ENCODE measurements at places on chromosomes 12 and 14. TPM values are rescaled to one million over a fixed set of nuclear protein-coding genes. Genes with fewer than 3 reads are reported as not detected.

Gene ZNF385A
- total RNA-seq, result 0.24 TPM

Gene ADCK1
- total RNA-seq, result 2.3 TPM

Gene JKAMP
- total RNA-seq, result 68.6 TPM

Gene MYO1H
- not detected for total RNA-seq

Gene RND1
- not detected for total RNA-seq

Gene IFI27
- total RNA-seq, result 11.3 TPM

Gene LRP1-AS
- not detected for total RNA-seq

DNA sequence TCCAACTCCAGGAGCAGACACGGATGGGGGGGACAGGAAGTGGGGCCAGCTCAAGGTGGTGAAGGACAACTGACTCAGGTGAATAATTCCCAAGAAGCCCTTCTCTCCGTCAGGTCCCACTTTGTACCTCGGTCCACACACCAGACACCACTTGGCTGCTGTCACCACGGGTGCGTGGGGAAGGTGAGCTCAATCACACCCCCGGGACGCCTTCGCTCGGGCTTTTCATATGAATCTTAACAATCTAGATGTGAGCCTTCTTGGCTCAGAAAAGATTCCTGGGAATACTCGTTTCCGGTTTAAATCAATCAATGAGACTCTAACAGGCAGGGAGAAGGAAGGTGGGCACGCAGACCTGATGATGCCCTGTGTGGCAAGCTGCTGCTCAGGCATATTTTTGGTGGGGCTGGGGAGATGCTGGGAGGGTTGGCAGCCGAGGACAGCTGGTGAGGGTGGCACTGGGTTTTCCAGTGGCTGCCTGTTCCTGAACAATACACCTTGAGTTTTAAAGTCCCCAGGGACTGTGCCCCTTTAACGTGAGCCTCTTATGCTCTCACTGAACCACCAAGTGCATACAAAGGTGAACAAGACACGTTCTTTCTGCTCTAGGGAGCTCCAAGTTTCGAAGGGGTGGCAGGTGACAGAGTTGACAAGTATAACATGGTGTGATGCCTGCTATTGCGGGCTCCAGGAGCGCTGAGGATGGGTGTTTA, 5.1 kb downstream of the TESC start:
- no peak for DNase-seq

DNA sequence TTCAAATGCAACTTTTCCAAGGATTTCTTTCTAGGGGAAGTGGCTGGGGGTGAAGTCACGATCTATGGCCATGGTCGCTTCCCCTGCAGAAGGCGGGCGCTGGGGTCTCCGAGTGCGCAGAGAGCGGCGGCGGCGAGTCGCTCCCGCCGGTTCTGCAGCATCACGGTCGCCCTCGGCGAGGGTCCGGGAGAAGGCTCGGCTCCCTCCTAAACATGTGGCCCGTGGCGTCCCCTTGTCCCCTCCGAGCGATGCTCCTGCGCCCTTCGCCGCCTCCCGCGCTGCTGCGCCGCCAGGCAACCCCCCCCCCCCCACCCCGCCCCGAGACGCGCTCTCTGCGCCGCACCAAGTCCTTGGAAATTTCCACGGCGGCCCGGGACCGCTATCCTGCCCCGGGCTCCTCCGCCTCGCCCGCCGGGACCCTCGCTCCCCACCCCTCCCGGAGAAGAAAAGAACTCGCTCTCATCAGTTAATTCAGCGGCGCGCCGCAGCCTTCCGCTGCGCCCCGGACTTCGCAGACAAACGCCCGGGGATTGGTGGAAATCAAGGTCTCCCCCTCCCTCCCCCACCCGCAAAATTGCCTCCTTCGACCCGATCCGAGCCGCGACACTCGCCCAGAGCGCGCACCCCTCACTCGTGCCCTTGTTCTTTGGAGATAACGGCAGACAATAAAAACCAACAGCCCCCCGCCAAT, at the start of gene ST8SIA1:
Gene ST8SIA1, minus strand, starts transcription at position 298 of the 691 bp plus-strand sequence. CDS start 475 bp downstream, outside the sequence.
- DNase-seq, result peak; percentile 37

DNA sequence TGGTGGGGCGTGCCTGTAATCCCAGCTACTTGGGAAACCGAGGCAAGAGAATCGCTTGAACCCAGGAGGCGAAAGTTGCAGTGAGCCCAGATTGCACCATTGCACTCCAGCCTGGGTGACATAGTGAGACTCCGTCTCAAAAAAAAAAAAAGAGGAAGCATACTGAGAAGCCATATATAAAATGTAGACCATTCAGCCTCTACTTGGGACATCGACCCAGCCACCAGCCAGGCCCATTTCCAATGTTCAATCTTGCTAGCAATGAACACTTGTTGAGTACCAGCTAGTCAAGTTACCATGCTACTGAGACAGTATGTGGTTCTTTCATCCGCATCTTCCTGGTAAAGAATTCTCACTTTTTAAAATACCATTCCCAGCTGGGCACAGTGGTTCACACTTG, 33.4 kb upstream of the RASSF8 start:
- DNase-seq, result no peak

GRCh38 chr12:62718762-62719426, 216.1 kb downstream of the PPM1H start:
- no peak for DNase-seq

DNA sequence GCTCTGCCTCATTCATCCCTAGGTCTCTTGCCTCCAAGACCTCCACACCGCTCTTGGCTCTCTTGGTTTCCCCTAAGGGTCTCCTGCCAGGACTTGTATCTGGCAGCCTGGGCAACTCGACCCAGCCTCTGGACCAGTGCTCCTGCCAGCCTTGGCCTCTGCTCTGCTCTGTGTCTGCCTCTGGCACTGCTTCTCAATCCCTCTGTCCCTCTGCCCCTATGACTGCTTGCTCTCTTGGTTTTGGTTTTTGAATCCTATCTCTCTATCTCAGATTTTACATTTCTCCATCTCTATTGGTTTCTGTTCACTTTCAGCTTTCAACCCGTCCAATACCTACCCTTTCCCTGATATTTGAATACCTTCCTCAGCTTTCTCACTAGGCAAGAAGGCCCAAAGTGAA, 6.3 kb downstream of the ITGA5 start:
- no peak for DNase-seq

DNA sequence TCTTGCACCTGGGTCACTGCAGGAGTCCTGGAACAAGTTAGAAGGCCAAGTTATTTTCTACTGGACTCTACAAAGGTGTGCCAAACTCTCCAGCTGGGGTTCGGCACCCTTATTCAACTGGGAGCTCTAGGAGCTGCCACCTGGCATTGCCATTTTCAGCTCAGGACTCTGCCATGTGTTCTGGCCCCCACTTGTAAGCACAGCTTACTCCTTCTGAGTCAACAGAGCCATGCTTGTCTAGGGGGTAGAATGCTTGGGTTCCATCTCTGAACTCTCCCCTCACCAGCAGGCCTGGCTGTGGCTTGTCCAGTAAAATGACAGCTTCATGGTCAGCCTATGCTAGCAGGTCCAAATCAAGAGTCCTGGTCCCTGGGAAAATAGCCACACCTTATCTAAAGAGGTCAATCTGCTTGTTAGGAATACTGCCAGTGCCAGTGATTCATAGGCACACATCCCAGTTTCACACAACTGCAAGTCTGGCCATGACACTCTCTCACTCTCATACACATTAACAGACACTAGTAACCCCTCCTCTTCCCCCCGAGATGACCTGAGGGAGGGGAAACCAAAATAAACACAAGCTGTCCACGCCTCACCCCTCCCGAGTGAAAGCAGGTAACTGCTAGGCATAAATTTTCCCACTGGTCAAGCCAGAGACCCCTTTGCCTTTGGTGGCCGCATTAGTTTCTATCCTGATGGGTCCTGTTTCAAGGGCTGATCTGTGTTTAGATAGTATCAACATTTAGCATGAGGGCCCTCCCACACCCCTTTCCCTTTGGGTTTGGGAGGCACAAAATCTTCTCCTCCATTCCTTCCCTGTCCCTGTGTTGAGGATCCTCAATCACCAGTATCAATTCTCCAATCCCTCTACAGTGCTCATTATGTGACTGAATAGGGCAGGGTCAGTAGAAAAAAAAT, 182.3 kb upstream of the GZMB start:
- DNase-seq, result peak; percentile 6

DNA sequence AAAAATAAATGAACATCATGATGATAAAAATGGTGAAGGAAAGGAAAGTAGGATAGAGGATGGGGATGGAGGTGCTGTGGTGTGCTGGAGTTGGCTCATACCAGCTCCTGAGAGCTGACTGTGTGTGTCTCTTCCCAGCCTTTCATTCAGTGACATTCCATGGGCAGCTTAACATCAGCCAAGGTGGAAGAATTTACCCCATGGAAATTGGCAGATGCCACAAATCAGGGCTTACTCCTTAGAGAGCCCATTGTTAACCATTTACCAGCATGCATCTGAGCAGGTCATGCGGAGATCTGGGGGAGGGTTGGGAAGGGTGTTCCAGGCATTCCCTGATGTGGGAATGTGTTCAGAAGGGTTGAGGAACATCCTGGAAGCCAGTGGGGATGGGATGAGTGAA, 164.7 kb upstream of the MYL2 start:
- DNase-seq, result no peak

- DNase-seq, result peak; percentile 11
Measured at GRCh38 chr12:45587877-45588533, 141.5 kb upstream of the ARID2 start.

- no peak for DNase-seq
Measured at GRCh38 chr12:53276511-53276910, 8.4 kb downstream of the ESPL1 start.

DNA sequence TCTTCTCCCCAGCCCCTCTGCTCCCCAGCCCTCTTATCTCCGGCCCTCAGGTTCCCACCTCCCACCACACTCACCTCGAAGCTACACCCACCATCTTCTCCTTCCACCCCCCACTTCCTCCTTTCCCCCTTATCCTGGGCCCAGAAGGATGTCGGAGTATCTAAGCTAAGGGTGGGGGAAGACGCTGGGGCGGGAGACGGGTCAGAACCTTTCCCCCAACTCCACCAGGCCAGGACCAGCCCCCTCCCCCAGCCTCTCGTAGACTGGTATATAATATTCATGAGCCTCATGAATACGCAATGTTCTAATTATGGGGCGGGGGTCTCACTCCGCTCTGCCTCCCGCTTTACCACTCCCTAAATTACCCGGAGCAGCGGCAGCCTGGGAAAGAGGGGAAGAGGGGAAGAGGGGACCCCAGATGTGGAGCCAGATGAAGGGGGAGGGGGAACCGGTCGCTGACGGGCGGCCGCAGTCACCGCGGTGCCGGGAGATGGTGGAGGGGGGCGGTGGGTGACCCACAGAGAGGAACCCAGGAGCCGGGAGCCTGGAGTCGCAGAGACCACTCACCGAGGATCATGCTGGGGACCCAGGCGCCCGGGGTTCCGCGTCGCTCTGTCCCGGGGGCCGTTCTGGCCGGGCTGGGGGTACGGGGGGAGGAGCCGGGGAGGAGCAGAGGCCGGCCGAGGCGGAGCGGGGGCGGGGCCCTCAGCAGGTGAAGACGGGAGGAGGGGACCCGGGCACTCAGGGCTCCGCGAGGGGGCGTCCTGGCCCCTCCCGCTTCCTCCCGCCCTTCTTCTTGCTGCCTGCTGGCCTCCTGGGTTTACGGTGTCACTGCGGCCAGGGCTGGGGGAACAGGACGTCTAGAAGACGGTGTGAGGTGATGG, 6.4 kb upstream of the ZNF385A start:
- DNase-seq, result no peak

DNA sequence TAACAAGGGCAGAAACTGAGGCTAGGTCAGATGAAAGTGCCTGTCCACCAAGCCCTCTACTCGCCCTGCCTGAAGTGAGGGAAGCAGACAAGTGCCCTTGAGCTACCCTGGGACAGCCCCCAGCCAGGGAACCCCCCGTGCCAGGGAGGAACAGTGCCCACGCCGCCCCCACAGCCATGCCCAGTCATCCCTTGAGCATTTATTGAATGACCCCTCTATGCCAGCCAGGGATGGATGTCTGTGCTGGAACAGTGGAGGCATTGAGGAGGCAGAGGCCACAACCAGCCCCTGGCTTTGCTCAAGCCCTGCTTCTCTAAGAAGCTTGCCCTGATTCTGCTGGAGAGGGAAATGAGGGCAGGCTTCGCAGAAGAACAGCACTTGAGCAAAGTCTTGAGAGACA, 3.7 kb upstream of the AQP6 start:
- DNase-seq, result peak; percentile 17

GRCh38 chr12:58000499-58000898, 59.1 kb downstream of the ATP23 start:
- DNase-seq, result no peak

- no peak for DNase-seq
Measured at GRCh38 chr14:93915800-93916199, 11.3 kb upstream of the FAM181A start.

DNA sequence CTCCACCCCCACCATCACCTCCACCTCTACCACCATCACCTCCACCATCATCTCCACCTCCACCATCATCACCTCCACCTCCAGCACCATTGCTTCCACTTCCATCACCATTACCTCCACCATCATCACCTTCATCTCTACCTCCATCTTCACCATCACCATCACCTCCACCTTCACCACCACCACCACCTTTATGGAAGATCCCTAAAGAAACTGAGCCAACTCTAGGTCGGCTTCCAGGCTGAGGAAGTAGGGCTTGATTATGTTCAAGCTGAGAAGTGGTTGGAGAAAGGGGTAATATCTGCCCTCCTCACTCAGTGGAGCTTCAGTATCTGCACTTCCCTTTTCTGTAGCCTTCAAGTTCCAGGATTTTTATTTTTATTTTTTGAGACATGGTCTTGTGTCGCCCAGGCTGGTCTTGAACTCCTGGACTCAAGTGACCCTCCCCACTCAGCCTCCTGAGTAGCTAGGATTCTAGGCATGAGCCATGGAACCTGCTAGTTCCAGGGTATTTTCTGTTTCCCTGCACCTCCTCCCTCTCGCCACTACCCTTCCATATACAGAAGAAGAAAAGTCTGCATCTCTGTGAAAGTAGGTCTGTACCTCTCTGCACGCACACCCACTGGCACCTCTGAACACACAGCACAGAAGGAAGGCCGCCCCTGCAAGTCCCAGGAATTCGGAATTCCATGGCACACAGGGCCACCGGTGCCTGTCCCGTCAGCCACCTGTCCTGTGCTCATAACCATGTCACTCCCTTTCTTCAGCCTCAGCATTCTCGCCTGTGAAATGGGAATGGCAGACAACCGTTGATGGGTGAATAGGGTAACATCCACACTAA, 5.9 kb downstream of the ZBTB42 start:
- DNase-seq, result no peak

DNA sequence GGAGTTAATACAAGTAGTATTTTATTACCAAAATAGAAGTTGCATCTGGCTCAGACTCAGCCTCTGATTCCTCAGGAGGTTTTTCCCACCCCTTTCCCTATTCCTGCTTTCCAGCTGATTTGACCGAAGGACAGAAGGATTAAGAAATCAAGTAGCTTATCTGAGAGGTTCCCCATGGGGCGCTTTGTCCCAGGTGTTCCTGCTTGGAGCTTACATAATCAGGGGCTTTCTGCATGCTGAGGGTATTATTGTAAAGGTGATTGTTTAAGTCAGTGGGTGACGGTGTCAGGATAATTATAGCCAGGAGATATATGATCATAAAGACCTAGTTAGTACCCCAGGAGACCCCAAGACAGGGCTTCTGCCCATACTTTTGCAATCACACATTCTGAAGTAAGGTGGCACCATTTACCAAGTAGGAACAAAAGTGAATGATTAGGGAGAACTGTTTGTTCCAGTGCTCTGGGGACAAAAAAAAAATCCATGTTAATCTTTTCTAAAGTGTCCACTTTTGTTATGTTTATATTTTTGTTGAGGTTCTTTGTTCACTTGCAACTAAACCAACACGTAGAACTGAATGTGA, 921.3 kb downstream of the NRXN3 start:
- DNase-seq, result no peak

Data from RPMI7951 (cell line).